ENCODE measurements at places on chromosomes 2 and 18.

- H3K4me1 ChIP-seq = no peaks in the 10 kb centered on the region
- no peak overlapping the region for H3K27ac ChIP-seq
- no peaks in the 10 kb centered on the region for H3K36me3 ChIP-seq
Observed at GRCh38 chr18:41072946-41073345, 882.1 kb upstream of the PIK3C3 start.

- peaks cover 17% of the 10 kb centered on the region for H3K4me1 ChIP-seq
- H3K27me3 ChIP-seq = no peaks in the 10 kb centered on the region
- no peaks in the 10 kb centered on the region for H3K36me3 ChIP-seq
- DNase-seq = no peak
- no peak overlapping the region for H3K4me3 ChIP-seq
Observed at GRCh38 chr2:103010751-103011150, 248.9 kb downstream of the TMEM182 start.

DNA sequence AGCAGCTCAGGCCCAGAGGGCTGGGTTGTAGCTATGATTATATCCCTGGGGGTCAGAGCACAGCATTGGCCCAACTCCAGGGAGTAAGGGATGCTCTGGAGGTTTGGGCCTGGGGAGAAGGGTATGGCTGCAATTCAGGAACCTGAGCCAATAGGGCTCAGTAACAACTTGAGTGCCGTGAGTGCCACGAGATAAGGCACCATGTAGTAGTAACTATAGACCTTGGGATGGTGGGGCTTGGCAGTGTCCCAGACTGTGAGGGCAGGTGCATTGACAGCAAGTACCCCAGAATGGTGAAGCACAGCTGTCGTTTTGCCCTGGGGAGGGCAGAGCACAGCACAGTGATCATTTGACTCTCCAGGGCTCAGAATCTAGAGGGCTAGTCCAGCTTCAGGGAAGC lies 45.1 kb upstream of the ZNF396 start:
- H3K36me3 ChIP-seq = peaks cover under 1% of the 10 kb centered on the region
- no peak overlapping the region for H3K4me3 ChIP-seq
- H3K4me1 ChIP-seq = no peaks in the 10 kb centered on the region
- no peak overlapping the region for H3K27ac ChIP-seq
- DNase-seq = no peak
- no peaks in the 10 kb centered on the region for H3K27me3 ChIP-seq

DNA sequence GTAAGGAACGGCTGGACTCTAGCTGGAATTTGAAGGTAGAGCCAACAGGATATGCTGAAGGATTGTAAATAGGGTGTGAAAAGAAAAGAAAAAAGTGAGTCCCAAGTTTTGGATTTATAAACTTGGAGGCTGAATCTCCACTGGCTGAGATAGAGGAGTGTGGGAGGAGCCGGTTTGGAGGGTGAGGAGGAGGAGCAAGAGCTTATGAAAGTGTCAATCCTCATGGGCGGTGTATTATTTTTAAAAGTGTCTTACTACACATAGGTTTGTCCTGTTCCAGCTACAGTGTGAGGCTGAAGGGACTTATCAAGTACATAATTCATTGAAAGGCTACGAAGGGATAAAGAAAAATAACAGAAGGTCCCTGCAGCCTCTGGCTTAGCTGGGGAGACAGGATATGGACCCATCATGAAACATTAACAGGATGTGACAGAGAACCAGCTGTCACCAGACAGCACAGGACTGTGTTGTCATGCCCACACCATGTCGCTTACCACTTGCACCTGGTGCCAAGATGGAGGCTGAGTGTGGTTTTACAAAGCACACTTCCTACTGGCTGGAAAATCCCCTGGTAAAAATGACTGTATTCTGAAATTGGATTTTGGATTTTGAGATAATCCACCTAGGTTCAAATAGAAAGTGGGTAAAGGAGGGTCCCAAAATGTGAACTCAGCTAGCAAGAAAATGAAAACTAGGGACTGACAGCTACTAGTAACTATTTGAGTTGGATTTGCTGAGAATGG lies 2.5 kb upstream of the MREG start:
- peaks cover 4% of the 10 kb centered on the region for H3K36me3 ChIP-seq
- peaks cover 37% of the 10 kb centered on the region for H3K4me1 ChIP-seq
- peak overlapping the region; percentile 75 for H3K4me3 ChIP-seq
- peak; percentile 55 for DNase-seq
- peaks cover 11% of the 10 kb centered on the region for H3K27me3 ChIP-seq
- peak overlapping the region; percentile 97 for H3K27ac ChIP-seq

DNA sequence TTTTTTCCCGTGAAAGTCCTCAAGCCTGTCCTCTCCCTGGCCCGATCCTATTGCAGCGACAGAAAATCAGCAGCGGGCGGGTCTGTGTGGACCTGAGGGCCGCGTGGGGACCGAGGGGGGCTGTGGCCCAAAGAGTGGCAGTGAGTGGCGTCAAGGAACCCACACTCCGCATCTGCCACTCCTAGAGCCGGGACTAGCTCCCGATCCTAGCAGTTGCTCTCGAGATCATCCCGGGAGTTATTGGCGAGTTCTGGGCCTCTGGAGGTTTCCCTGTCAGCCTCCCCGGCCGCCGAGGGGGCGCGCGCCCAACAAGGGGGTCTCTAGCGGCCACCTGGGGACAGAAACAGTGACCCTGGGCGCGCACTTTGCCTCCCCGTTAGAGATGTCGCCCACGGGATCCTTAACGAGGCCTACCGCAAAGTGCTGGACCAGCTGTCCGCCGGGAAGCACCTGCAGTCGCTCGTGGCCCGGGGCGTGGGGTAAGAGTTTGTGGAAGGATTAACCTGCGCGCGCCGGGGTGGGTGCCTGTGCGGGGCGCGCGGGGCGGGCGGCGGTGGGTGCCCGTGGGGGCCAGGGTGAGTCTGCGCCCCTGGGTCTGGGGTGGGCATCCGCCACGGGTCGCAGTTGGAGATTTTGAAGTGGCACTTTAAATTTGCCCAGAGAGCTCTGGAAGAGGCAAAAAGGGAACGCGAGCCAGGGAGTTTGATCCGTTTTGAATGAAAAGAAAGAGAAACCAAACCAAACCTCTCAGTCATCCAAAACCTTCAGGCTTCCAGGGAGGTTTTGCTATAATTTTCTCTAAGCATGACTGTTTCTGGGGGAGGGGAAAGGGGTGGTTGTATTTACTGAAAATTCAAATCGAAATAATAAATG lies 3.5 kb downstream of the ADCYAP1 start:
- H3K27me3 ChIP-seq = peaks cover 22% of the 10 kb centered on the region
- H3K36me3 ChIP-seq = no peaks in the 10 kb centered on the region
- DNase-seq = peak; percentile 44
- H3K27ac ChIP-seq = peak overlapping the region; percentile 89
- H3K4me3 ChIP-seq = peak overlapping the region; percentile 92

DNA sequence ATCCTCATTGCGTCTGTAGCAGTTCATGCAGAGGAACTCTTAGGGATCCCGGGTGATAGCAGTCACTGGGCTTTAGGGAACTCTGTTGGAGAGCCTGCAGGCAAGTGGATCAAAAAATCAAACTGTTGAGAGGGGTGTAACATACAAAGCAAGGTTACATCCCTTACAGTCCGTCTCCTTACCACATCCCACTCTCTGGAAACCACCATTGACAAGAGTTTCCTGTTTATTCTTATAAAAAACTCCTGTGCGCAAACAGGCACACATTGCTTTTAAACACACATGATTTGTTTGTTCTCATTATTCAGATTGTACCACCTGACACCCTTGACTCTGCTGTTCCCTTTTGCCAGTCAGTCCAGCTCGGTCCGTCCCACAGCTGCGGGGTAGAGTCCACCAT lies 137.7 kb downstream of the LTBP1 start:
- no peak overlapping the region for H3K4me3 ChIP-seq
- peaks cover 5% of the 10 kb centered on the region for H3K27me3 ChIP-seq
- no peaks in the 10 kb centered on the region for H3K4me1 ChIP-seq
- no peak for DNase-seq

DNA sequence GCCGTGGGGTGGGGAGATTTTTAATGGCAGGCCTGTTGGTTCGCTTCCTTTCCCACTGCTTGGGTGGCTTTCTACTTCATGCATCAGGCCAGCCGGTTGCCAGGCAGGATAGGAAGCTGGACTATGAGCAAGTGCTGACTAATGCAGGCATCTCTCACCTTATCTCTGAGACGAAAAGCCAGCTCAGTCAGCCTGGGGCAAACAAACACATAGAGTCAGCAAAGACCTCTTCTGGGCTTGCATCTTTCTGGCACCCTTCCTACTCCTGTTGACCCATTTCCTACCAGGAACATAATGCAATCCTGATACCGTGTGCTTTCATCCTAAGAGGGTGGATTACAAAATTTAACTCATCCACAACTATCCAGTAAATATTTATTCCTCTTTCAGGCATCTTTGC lies 416.6 kb upstream of the MEX3C start:
- no peak for DNase-seq
- H3K27ac ChIP-seq = no peak overlapping the region
- H3K36me3 ChIP-seq = no peaks in the 10 kb centered on the region

DNA sequence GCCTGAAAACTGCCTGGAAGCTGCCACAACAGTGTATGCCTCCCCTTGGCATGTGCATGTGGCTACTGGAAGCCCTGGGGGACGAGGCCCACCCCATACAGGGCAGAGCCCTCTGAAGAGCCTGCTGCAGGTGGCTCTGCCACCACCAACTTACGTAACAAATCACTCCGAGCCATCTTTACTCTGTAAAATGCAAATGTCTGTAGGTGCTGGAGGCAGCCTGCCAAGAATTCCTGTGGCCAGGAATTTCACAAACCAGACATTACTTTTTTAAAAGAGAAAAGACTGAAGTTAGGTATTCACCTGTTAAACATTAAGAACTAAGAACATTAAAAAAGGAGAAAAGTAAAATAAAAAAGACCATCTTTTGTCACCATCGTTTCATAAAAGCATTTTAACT lies 106.3 kb downstream of the GPR39 start:
- DNase-seq = no peak
- H3K36me3 ChIP-seq = no peaks in the 10 kb centered on the region
- peaks cover 2% of the 10 kb centered on the region for H3K4me1 ChIP-seq
- no peak overlapping the region for H3K27ac ChIP-seq
- no peak overlapping the region for H3K4me3 ChIP-seq

DNA sequence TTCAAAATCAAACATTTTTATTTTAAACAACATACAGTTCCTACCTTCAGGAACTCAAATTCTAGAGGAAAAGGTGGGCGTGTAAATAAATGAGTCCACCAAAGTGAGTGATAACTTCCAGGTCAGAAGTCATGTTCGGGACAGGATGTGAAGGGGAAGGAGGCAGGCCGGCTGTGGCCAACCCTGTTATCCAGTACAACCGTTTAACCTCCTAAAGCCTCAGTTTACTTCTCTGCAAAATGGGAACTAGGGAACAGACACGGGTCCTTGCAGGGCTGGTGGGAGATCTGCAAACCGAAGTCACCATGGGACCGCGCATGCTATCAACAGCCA lies 373 bp downstream of the EIPR1 start:
- peaks cover 17% of the 10 kb centered on the region for H3K4me1 ChIP-seq
- H3K27ac ChIP-seq = peak overlapping the region; percentile 90
- no peak for DNase-seq
- H3K36me3 ChIP-seq = no peaks in the 10 kb centered on the region
- H3K4me3 ChIP-seq = peak overlapping the region; percentile 95

DNA sequence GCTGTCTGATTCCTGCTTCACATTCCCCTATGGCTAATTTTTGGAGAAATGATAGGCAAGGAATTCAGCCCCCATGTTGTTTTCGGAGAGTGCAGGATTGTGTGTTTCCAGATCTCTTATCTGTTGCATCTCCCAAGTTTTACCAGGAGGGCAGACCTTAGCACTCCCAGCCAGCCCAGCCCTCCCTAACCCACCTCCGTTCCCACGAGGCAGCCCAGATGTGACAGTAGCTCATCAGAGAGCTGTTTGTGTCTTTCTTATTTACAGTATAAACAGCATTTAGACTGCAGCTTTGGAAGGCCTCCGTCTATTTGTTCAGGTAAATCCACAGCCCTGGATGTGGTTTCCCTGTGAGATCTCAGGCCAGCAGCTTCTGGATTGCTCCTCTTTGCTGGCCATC lies 91.6 kb downstream of the THNSL2 start:
- no peaks in the 10 kb centered on the region for H3K36me3 ChIP-seq
- H3K27me3 ChIP-seq = no peaks in the 10 kb centered on the region
- H3K4me1 ChIP-seq = peaks cover 23% of the 10 kb centered on the region
- peak overlapping the region; percentile 64 for H3K27ac ChIP-seq

GRCh38 chr2:50443868-50444630 lies 587.9 kb downstream of the NRXN1 start:
- H3K36me3 ChIP-seq = no peaks in the 10 kb centered on the region
- H3K4me3 ChIP-seq = no peak overlapping the region
- no peak overlapping the region for H3K27ac ChIP-seq
- no peaks in the 10 kb centered on the region for H3K4me1 ChIP-seq
- DNase-seq = no peak
- no peaks in the 10 kb centered on the region for H3K27me3 ChIP-seq

GRCh38 chr2:73701968-73702665 lies 35.0 kb downstream of the TPRKB start:
- no peak for DNase-seq
- H3K36me3 ChIP-seq = no peaks in the 10 kb centered on the region
- no peak overlapping the region for H3K4me3 ChIP-seq
- H3K4me1 ChIP-seq = no peaks in the 10 kb centered on the region

DNA sequence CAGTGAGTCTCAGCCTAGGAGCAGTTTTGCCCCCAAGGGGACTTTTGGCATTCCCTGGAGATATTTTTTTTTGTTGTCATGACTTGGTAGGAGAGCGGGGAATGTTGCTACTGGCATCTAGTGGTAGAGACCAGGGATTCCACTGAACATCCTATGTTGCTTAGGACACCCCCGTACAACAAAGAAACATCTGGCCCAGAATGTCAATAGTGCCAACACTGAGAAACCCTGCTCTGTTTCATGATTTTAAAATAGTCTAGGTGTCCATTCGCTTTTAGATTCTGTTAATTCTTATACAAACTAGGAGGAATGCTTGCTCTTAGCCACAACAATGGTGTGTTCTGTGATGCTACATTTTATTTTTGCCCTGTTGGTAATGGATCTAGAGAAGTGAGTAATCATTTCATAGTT lies 225.8 kb upstream of the SIX3 start:
- no peak overlapping the region for H3K4me3 ChIP-seq
- DNase-seq = peak; percentile 14
- H3K36me3 ChIP-seq = no peaks in the 10 kb centered on the region
- peaks cover 17% of the 10 kb centered on the region for H3K4me1 ChIP-seq
- no peak overlapping the region for H3K27ac ChIP-seq

- no peak overlapping the region for H3K27ac ChIP-seq
- peaks cover 5% of the 10 kb centered on the region for H3K4me1 ChIP-seq
- H3K4me3 ChIP-seq = no peak overlapping the region
Observed at GRCh38 chr2:187982668-187983067, 309.0 kb upstream of the GULP1 start.

DNA sequence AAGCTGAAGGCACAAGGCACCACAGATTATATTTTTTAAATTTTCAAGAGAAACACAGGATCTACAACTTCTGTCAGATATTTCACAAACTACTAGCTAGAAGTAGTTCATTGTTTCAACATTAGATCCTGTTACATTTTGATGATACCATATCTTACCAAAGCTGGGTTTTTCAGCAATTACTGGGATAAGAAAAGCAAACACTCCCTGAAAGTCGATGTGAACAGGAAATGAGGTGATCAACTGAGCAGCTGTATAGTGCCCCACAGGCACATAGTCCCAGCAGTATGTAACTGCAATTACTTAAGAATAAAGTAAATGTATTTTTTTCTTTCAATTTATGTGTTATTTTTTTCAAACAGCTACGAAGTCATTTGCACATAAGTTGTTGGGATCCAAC lies 103.5 kb downstream of the DNER start:
- no peak overlapping the region for H3K4me3 ChIP-seq
- DNase-seq = no peak
- H3K27ac ChIP-seq = no peak overlapping the region
- H3K36me3 ChIP-seq = no peaks in the 10 kb centered on the region

All from glutamatergic neuron (in vitro differentiated cells).